ENCODE measurements at places on chromosomes 7 and 10. TPM values are rescaled to one million over a fixed set of nuclear protein-coding genes. Genes with fewer than 3 reads are reported as not detected.

The ANKRD30A gene
- total RNA-seq: not detected

The CTBP2 gene
- total RNA-seq: 113 TPM

The SUN1 gene
- total RNA-seq: 146 TPM

The SPDYE16 gene
- total RNA-seq: 0.51 TPM

The OR2A5 gene
- total RNA-seq: not detected

The MSS51 gene
- total RNA-seq: 1.8 TPM

The CTAGE6 gene
- 0.12 TPM for total RNA-seq

The FAM25A gene
- not detected for total RNA-seq

The OR2A42 gene
- not detected for total RNA-seq

The ARMH3 gene
- total RNA-seq: 20.5 TPM

The UTF1 gene
- not detected for total RNA-seq

The CTNNA3 gene
- total RNA-seq: 2.9 TPM

The IFIT3 gene
- 9.4 TPM for total RNA-seq

The LRRC17 gene
- 1.5 TPM for total RNA-seq

The PRF1 gene
- total RNA-seq: not detected

The VAX1 gene
- total RNA-seq: 0.58 TPM

All from type B pancreatic cell (in vitro differentiated cells).